ENCODE measurements at places on chromosomes 2 and 18.

DNA sequence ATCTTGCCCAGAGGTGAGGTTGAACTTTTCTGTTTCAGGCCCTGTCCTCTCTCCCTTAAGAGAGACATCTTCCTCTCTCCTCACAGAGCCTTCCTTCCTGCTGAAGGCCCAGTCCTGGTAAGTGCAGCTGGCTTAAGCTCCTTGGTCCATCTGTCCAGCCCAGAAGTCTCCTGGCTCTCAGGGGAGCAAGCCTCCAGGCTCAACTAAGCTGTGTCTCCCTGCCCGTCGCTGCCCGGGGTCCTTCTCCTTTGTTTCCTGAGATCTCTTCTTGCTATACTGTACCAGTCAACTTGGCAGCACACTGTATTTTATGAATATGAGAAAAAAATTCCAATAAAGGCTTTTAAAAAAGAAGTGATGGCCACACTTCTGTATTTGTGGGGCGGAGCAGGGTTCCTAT, 77.4 kb downstream of the KCNF1 start:
- DNase-seq, result peak; percentile 49

DNA sequence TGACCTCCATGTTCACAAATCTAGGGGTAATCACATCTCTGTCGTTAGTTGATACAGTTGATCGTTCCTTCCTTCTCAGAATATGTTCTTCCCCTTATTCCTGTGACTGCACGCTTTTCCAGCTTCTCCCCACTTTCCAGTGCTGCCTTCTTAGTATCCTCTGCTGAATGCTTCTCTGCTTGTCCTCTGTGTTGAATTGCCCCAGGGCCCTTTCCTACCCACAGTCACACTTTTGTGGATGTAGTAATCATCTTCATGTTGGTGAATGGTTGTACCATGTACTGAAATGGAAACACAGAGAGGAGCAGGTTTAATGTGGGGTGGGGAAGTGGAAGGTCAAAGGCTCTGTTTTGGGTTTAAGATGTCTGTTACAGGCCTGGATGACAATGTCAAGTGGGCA, 47.2 kb downstream of the EML6 start:
- no peak for DNase-seq

GRCh38 chr2:170986566-170987258, 57.7 kb downstream of the GORASP2 start:
- no peak for DNase-seq

- DNase-seq, result no peak
Measured at GRCh38 chr2:163155279-163155883, 316.8 kb upstream of the KCNH7 start.

GRCh38 chr2:121504316-121504715, 26.4 kb upstream of the RNU4ATAC start:
- no peak for DNase-seq

DNA sequence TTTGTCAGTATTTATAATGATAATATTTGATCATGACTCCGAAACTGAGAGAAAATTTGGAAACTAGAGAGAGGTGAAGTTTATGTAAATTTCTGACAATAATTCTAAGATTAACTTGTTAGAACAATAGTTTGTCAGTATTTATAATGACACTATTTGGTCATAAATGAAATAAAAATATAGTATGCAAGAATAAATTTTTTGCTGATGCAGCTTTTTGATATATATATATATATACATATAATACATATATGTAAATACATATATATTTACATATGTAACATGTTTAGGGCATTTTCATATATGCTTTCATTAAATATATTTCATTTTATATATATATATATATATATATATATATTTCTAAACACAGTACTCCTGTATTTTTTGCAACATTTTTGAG, 1158.1 kb downstream of the LRP1B start:
- no peak for DNase-seq

- DNase-seq, result no peak
Measured at GRCh38 chr18:34659579-34660517, 50.2 kb upstream of the DTNA start.

GRCh38 chr2:166184789-166185188, 57.0 kb upstream of the SCN1A start:
- no peak for DNase-seq

DNA sequence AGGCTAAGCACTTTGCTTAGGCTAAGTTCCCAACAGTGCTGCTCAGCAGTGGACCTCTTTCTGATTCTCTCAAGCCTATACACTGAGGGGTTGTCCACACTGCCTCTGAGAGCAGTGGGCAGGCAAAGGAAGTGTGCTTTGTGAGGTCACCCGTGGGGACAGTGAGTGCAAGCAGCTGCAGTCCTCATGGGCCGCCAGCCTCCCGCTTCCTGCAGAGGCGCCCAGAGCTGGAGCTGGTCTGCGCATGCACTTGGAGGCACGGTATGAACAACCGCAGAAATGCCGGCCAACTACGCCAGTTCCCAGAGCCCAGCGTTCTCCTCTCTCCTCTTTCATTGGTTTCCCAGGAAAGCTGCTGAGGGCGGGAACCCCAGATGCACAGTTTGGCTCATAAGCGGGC, 149.5 kb upstream of the DLX2 start:
- no peak for DNase-seq
